Bronchial epithelial cell (primary cell): ENCODE measurements at places on chromosomes 11 and 22. TPM values are rescaled to one million over a fixed set of nuclear protein-coding genes. Genes with fewer than 3 reads are reported as not detected.

Gene NAALAD2
- not detected in 2 replicates for total RNA-seq

Gene NCAM1
- total RNA-seq, result under 0.01 TPM in 1 of 2 replicates, not detected in the other

Gene COMT
- total RNA-seq, result 221 and 272 TPM in 2 replicates

Gene TH
- under 0.01 and 0.13 TPM in 2 replicates for total RNA-seq

Gene ZBTB16
- 3.1 and 3.2 TPM in 2 replicates for total RNA-seq

Gene SLC37A2
- 25.5 and 30.1 TPM in 2 replicates for total RNA-seq

Gene TMEM191C
- total RNA-seq, result 1.3 TPM in 2 replicates

Gene SCN4B
- 0.53 and 1.2 TPM in 2 replicates for total RNA-seq

Gene TMPRSS6
- not detected in 2 replicates for total RNA-seq

Gene KCNK4
- total RNA-seq, result under 0.01 TPM in 1 of 2 replicates, not detected in the other

Gene MOV10L1
- 0.26 and 1.4 TPM in 2 replicates for total RNA-seq

Gene CCDC116
- total RNA-seq, result not detected in 2 replicates

Gene DDI1
- total RNA-seq, result not detected in 2 replicates

Gene CYB5R2
- total RNA-seq, result 12.1 and 16.4 TPM in 2 replicates

Gene MAPK11
- 3.4 and 9.0 TPM in 2 replicates for total RNA-seq

Gene KRTAP5-8
- total RNA-seq, result not detected in 2 replicates

Gene NOX4
- 0.26 TPM in 1 of 2 replicates, not detected in the other for total RNA-seq

Gene CATSPER1
- 0.26 TPM in 1 of 2 replicates, not detected in the other for total RNA-seq

Gene PAAF1
- total RNA-seq, result 10.3 and 14.5 TPM in 2 replicates

Gene MYEOV
- total RNA-seq, result 0.26 and 0.38 TPM in 2 replicates

Gene TMEM191B
- total RNA-seq, result 0.26 and 1.0 TPM in 2 replicates

Gene OR5L2
- total RNA-seq, result not detected in 2 replicates

Gene PTPN5
- total RNA-seq, result not detected in 2 replicates

Gene TMPRSS4
- 42.4 and 202 TPM in 2 replicates for total RNA-seq

Gene OR2AT4
- under 0.01 TPM in 1 of 2 replicates, not detected in the other for total RNA-seq

Gene TTC12
- 12.9 and 32.1 TPM in 2 replicates for total RNA-seq

Gene NXPE4
- total RNA-seq, result not detected in 2 replicates

Gene TIMP3
- 52.2 and 71.1 TPM in 2 replicates for total RNA-seq

Gene OR11H1
- not detected in 2 replicates for total RNA-seq

Gene SEZ6L
- not detected in 2 replicates for total RNA-seq

Gene SLC17A6
- total RNA-seq, result not detected in 2 replicates

Gene GRAP2
- not detected in 2 replicates for total RNA-seq

Gene MISFA
- total RNA-seq, result 0.64 and 0.79 TPM in 2 replicates

Gene ANKK1
- 0.26 and 1.8 TPM in 2 replicates for total RNA-seq

Gene KRTAP5-3
- not detected in 2 replicates for total RNA-seq

Gene OR52H1
- total RNA-seq, result 0.38 TPM in 1 of 2 replicates, not detected in the other
